ENCODE measurements at places on chromosomes 6 and 20.

GRCh38 chr6:169450097-169450496, 196.5 kb upstream of the THBS2 start:
- no peak overlapping the region for H3K4me3 ChIP-seq
- no peaks in the 10 kb centered on the region for H3K4me1 ChIP-seq
- DNase-seq = no peak
- H3K27me3 ChIP-seq = no peaks in the 10 kb centered on the region

GRCh38 chr6:29694637-29695036, 13.7 kb upstream of the ZFP57 start:
- no peaks in the 10 kb centered on the region for H3K36me3 ChIP-seq
- no peak for DNase-seq
- H3K4me1 ChIP-seq = no peaks in the 10 kb centered on the region
- no peaks in the 10 kb centered on the region for H3K27me3 ChIP-seq
- no peak overlapping the region for H3K4me3 ChIP-seq
- H3K27ac ChIP-seq = no peak overlapping the region

- DNase-seq = no peak
- H3K36me3 ChIP-seq = no peaks in the 10 kb centered on the region
- H3K4me3 ChIP-seq = no peak overlapping the region
- no peaks in the 10 kb centered on the region for H3K27me3 ChIP-seq
Measured at GRCh38 chr6:34455831-34456230, 10.0 kb upstream of the PACSIN1 start.

DNA sequence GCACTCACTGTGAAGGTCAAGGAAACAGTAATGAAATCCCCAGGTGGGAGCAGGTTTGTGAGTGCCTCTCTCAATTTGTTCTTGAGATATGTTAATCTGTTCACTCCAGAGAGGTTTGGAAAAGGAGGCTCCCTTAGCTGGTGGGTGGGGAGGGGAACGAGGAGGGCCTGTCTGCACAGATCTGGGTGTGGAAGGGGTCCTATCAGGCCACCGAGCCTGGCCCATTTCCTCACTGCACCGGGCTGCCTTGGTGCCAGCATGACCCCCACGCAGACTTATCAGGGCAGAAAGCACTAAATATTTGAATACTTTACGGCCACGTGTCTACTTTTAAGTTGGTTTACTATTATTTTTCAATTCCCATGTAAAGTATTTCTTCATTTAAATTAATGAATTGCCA, 8.3 kb downstream of the AGPAT4 start:
- H3K27me3 ChIP-seq = no peaks in the 10 kb centered on the region
- no peaks in the 10 kb centered on the region for H3K4me1 ChIP-seq
- no peak for DNase-seq

DNA sequence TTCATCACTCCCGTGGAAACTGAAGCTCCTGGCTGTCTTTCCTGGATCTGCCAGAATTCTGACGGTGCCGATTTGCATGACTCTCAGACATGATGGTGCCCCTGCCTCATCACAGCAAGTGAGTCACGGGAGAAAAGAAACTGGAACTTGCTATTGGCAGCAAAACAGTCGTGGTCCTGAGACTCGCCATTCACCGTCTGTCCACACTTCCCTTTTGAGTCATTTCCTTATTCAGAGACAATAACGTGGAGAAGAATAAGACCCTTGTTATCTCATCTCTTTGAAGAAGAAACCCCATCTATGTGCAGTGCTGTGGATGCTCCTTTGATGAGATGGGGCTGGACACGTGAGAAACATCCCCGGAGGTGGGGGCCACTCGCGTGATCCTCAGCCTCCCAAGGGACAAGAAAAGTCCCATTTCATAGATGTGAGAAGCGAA, 4.2 kb downstream of the GPR31 start:
- H3K4me1 ChIP-seq = no peaks in the 10 kb centered on the region
- DNase-seq = peak; percentile 27

DNA sequence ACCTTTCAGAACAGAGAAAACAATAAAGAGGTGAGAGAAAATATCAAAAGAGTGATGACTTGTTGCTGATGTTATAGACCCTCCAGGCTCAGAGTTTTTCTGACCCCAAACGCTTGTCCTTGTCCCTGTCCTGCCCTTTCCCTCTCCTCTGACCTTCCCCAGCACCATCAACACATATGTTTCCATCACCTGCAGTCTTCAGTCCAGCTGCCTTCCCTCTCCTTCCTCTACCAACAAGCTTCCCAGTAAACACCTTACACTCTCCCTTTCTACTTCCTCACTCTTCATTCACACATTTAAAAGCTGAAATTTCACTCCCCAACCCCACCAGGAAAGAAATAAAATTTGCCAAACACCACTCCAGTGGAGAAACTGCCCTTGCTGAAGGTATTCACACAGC, 25.4 kb upstream of the AFDN start:
- DNase-seq = no peak
- H3K4me1 ChIP-seq = peaks cover 2% of the 10 kb centered on the region
- peaks cover 3% of the 10 kb centered on the region for H3K27me3 ChIP-seq
- no peak overlapping the region for H3K4me3 ChIP-seq
- no peak overlapping the region for H3K27ac ChIP-seq

- H3K27ac ChIP-seq = no peak overlapping the region
- H3K36me3 ChIP-seq = peaks cover 38% of the 10 kb centered on the region
- no peaks in the 10 kb centered on the region for H3K4me1 ChIP-seq
- no peak for DNase-seq
- H3K27me3 ChIP-seq = no peaks in the 10 kb centered on the region
Measured at GRCh38 chr6:160103825-160104100, 17.9 kb upstream of the SLC22A1 start.
